ENCODE measurements at places on chromosomes 2 and 18.

GRCh38 chr18:77013811-77014521, 118.6 kb downstream of the MBP start:
- DNase-seq: no peak

GRCh38 chr2:31726457-31726856, 145.7 kb upstream of the SRD5A2 start:
- DNase-seq: no peak

DNA sequence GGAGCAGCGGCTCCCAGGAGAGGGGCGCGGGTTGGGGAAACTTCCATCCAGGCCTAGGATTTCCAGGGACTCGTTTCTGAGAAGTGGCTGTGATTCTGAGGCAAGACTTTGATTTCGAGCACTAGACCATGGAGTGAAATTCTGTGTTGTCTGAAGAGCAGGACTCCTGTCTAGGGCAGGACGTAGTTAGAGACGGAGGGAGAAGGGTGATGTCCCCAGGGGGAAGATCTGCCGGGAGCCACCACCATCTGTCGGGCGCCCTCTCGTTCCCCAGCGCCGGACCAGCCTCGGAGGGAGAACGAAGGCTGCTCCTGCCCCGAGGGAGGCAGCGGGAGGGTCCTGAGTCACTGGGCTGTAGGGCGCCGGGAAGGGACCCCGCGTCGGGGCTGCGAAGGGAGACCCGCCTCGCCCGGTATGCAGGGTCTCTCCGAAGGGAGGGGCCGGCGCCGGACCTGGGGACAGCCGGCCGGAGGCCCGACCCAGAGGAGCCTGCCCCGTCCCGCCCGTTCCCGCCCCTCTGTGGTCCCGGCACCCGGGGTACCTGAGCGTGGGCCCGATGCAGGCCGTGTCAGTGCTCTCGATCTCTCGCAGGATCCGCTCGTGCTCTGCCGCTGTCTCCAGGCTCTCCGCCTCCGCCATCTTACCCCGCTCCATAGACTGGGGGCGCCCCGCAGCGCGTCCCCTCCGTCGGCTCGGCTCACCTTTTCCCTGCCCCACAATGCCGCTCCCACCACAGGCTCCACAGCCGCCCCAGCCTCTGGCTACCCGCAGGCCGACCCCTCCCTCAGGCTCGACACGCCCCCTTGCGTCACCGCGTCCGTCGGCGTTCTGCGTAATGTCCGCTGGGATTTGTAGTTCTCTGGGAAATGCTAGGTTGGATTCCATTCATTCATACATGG, at the start of gene EXOC6B:
TSS of gene EXOC6B (minus strand) at position 777 of the 899 bp plus-strand sequence.
- peak; percentile 96 for DNase-seq

DNA sequence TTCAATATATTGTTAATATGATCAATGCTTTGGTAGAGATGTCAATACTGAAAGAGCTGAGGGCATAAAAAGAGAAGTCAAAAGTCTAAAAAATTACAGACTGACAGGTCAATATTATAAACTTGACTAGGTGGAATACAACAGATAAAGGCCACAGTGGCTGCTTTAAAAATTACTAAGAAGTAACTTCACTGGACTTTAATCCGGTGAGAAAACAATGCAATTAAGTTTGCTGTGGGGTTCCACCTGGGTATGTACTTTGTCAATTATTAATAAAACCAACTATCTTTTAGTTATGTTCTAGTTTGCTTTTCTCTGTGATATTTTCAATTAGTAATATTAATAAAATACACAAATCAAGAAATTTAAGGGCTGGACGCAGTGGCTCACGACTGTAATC, 44.7 kb downstream of the RAPH1 start:
- DNase-seq: no peak

DNA sequence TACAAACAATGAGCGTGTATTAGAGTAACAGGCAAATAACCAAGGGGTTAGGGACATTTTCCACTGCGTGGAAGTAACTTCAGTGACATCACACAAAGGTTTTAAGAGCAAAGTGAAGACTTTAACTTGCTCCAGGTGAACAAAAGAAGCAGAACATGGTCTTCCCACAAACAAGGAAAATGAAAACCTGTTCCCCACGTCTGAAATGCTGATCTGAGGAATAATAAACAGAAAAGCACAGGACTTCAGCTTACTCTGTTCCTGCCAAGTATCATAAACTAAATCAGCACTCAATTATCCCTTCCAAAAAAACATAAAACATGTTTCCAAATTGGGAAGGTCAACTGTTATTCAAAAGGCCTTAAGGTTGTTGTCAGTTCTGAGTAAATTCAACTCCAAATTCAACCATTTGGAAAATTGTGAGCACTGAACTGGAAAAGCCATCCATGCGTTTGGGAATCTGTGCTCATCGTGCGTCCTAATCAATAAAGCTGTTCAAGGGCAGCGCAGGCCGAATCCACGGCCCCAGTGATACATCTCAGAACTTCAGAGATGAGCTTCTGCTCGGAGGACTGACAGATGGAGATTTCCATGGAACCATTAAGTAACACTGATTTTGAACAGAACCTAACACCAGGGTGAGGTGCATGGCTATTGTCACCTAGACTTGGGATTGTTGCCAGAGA, 7.7 kb upstream of the SNTG2 start:
- no peak for DNase-seq

DNA sequence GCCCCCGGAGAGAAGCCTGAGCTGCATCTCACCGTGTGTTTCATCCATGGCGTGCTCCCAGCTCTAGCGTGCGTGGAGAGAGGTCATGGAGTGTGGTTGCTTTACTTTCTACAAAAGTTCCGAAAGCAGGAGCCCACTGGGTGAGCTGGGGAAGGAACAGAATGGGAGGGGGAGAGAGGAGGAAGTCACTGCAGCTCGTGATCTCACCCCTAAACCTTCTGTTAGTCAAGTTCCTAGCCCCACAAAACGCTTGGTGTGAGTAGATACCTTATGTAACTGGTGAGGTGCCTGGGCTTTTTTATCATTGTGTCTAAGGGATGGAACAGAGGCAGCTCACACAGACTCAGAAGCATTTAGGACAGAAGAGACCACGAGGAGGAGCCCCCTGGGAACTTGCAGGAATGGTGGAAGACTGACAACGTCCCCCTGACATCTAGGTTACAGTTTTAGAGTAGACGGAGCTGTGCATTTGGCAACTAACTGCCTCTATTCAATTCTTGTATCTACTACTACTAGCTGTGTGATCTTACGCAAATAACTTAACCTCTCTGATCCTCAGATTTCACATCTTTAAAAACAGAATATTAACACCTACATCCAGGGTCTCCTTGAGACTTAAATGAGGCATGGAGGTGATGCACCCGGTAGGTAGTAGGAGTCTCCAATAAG, 123.3 kb downstream of the ARL4C start:
- DNase-seq: no peak

GRCh38 chr2:200121931-200122330, 166.5 kb downstream of the MAIP1 start:
- DNase-seq: no peak

- no peak for DNase-seq
Measured at GRCh38 chr2:120904830-120905234, 169.2 kb downstream of the GLI2 start.

GRCh38 chr18:28095041-28095440, 81.9 kb downstream of the CDH2 start:
- DNase-seq: no peak

- DNase-seq: no peak
Measured at GRCh38 chr2:206204710-206205109, 45.0 kb downstream of the EEF1B2 start.

GRCh38 chr2:120246546-120247300, 5.9 kb upstream of the RALB start:
- DNase-seq: no peak

GRCh38 chr2:71801969-71802368, 345.7 kb downstream of the CYP26B1 start:
- DNase-seq: peak; percentile 31

DNA sequence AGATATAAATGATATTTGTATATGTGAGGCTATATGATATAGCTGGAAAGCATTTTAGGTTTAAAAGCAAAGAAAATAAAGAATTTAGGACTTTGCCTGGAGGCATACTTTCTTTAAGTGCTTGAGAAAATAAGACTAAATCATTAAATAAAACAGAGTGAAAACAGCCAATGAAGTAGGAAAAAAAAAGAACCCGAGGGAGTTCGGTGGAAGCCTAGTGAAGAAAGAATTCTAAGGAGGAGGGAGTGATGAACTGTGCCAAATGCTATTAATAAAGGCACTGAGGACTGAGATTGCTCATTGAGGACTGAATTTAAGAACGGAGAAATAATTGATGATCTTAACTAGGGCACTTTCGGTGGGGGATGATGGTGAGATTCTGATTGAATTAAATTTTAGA, 573.5 kb downstream of the DSC3 start:
- DNase-seq: no peak

GRCh38 chr18:36314098-36314497, 16.6 kb downstream of the FHOD3 start:
- no peak for DNase-seq

GRCh38 chr2:176669398-176670174, 400.3 kb downstream of the MTX2 start:
- no peak for DNase-seq

GRCh38 chr2:9734308-9734707, 103.5 kb upstream of the YWHAQ start:
- DNase-seq: no peak

GRCh38 chr18:28151434-28151833, 25.5 kb downstream of the CDH2 start:
- DNase-seq: no peak

DNA sequence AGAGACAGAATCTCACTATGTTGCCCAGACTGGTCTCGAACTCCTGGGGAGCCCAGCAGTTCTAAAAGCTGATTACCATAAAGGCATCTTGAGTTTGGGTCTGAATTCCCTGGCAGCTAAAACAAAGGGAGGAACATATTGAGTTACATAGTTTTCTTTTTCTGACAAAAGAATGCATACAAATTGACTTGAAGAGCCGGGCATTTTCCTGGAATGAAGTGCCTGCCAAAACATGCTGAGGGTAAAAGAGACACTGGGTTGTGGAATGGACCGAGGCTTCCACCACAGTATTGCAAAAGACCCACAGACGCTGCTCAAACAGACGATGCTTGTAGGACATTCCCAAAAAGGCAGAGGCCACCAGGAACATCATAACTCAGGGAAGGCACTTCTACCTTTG, 35.1 kb upstream of the ROCK2 start:
- no peak for DNase-seq

GRCh38 chr18:23438608-23439366, 14.3 kb upstream of the RIOK3 start:
- DNase-seq: no peak

DNA sequence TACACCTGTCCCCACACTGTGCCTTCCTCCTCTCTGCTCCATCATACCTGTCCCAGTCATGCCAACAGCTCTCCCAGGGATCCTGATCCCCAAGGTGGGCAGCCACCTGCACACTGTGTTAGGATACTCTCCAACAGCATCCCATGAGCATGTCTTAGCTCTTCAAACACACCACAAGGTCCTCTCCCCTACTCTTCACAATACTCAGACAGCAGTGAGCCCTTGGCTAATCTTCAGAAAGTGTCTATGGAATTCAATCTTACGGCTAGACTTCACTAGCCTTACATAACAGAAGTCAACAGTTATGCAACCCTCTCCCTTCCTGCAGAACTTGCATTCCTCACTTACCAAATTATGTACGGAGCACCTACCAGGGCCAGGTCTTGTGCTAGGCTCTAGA, 79.9 kb downstream of the MYO5B start:
- DNase-seq: no peak

DNA sequence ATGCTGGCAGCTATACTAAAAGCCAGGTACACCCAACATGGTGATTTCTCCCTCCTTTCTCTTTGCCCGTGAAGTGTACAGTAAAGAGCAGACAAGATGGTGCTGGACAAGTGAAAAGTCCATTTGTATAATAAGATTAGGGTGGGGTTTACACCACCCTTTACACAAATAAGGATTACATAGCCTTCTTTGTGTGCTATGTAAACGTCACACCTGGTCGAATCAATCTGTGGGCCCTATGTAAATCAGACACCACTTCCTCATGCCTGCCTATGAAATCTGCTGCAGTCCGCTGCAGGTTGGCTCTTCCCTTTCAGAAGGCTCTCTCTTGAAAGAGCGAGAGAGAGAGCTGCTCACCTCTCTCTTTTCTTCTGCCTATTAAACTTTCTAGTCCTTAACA, 1054.3 kb upstream of the SLC39A10 start:
- no peak for DNase-seq

DNA sequence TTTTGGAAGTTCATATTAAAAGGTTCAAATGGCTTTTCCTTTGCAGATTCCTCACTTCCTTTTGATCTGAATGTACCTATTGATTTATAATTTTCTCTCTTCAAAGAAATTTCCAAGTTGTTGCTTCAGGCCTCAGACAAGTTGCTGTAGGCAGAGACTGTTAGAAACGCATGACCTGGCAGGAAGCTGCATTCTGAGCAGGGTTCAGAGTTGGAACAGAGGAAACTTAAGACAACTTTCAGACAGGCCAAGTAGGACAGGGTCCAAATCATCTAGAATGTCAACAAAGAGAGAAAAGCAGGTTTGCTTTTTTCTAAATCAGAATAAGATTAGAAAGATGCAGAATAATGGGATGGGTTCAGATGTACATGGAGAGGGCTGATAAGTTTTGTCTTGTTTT, 416.3 kb downstream of the LRP1B start:
- no peak for DNase-seq

DNA sequence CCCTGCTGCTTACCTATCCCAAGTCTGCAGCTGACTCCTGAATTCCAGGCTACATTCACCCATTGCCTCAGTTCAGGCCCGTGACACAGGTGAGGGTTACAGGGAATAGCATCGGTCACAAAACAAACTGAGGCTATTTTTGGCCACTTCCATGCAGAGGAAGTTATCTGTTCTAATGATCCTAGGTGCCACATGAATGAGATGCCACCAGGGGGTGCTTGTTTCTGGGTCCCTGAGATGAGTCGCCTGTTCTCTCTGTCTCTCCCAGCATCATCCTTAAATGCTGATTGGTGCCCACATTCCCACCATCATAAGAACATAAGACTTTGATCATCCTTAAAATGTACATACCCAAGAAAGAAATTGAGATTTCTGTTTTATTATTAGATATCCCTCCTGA, 119.0 kb upstream of the CELF4 start:
- no peak for DNase-seq

DNA sequence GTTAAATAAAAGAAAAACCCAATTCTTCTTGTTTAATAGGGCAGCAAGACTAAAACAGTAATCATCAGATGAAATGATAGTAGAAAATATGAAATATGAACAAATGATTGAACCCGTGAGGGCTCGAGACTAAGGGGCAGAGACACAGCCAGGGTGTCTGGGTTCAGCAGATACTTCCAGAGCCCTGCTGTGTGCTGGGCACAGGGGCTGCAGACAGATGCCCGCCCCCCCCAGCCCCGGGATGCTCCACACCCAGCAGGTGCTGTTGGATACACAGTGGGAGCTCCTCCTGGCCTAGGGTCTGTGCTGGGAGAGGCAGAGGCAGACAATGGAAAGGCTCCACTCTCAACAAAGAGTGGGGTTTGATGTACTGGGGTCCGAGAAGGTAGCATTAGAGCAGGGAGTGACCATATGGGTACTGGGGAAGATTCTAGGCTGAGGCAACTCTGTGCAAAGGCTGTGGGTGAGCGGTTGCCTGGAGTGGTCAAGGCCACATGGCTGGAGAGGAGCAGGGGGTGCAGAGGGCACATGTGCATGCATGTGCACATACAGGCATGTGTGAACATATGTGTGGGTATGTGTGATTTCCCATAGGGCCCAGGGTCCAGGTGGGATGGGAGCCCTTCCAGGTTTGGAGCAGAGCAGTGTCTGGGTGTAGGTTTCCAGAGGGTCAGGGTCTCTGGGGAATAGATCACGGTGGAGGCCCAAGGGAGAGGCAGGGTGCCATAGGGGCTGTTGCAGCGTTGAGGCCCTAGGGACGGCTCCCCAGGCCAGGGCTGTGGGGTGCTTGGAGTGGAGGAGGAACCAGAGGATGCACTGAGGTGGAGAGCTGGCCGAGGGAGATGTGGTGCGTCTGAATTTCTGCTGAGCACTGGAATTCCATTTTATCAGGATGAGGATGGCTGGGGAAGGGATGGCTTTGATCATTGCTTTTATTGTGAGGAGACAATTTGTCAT, 36.7 kb downstream of the LDLRAD4 start:
- no peak for DNase-seq
